ENCODE measurements at places on chromosomes 2 and 18. TPM values are rescaled to one million over a fixed set of nuclear protein-coding genes. Genes with fewer than 3 reads are reported as not detected.

DNA sequence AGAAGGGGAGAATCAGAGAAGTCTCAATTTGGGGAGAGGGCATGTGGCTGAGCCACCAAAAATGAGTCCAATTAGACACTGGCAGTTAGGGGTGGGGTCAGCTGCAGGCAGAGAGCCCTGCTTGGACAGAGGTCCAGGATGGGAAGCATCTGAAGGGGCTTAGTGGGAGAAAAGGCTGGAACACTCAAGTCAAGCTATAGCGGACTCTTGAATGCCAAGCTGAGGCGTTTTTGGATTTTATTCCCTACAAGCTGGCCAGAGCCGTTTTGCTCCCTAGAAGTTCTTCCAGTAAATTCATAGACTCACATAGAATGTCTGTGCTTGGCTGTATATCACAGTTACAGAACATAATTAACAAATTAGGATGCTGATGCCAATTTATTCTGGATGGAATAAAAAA is 172.8 kb downstream of the ACOXL start:
- DNase-seq, result no peak

GRCh38 chr2:12325806-12326205 is 390.9 kb upstream of the TRIB2 start:
- peak; percentile 35 for DNase-seq

DNA sequence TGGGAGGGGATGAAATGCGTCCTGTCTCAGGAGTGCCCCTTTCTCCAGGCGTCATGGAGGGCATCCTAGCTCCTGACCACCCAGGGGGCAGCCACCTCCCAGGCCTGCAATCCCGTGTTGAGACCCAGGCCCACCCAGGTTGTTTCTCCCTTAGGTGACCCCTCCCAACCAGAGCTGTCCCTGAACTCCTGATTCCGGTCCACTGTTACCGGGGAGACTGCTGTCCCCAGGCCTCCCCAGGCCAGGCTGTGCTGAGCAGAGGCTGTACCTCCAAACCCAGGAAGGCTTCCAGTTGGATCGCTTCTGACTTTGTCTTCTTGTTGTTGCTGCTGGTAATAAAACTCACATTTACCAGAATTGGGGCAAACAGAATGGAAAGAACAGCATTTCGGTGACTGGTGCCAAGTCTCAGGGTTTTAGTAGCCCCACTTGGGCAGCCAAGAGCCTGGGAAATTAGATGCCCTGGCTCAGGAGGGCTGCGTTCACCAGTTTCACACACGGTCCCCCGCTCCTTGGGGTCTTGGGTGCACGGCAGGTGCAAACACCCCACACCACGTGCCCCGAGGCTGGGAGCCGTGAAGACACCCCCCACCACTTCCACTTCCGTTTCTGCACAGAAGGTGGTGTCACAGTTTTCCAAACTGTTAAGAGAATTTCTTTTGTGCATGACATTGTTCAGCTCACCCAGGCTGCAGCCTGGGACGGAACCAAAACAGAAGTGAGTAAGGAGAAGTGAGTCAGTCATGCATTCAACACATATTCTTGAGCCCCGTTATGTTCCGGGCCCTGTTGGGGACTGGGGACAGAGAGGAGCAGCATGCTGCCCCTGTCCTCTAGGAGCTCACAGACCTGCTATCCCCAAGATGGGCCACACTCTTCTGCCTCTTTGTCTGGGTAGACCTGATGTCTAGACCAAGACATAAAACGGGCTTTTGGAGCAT is 29.4 kb downstream of the ITM2C start:
- no peak for DNase-seq

DNA sequence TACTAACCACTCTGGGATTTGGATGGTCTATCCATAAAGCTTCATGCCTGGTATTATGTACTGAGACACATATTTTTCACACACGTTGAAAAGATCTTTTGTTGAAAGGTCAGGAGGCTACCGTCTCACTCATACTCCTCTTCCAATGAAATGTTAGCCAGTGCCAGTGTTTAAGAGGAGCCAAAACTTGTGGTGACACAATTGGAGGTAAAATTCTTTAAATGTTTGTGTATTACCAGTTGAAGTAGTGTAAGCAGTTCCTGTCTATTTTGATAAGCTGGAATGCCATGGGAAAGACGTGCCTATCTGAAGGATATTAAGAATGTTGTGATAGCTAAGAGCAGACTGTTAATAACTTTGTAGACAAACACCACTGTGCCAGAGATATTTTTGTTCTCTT is 32.1 kb downstream of the MARCHF7 start:
- no peak for DNase-seq

DNA sequence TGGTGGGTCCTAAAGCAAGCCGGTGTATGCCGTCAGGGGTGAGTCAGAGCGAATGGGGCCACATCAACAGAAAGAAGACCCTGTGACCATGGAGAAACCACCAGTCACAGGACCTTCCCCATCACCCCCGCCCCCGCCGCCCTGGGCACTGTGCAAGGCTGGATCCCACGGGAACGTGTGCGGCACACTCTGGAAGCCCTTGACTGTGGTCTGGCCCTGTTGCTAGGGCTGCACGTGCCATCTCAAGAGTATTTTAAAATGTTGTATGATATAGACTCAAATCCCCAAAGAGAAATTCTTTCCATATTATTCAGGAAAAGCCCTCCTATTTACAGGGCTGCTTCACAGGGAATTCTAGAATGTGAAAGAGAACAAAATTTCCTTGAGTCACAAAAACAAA is 174.8 kb downstream of the BCL2 start:
- no peak for DNase-seq

DNA sequence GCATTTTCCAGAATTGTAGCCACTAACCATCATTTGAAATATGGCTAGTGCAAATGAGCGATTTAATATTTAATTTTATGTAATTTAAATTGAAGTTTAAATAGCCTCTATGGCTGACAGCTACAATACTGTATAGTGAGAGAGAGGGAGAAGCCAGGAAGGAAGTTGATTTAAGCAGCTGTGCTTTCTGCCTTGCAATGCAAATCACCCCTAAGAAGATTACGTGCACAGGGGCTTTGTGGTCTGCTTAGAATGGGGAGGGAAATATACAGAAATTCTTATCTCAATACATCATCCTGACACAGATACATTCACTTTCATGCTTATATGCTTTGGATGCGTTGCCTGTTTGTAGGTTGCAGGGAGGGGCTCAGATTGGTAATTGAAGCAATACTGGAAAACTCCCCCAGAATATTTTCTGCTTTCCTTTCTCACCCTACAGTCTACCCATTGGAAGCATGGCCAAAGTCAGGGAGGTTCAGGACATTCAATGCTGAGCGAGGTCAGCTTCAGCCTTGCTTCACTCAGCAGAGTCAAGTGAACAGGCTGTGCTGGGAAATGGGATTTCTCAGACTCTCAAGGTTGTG is 674.0 kb downstream of the CNTNAP5 start:
- no peak for DNase-seq

The SLC19A3 gene
- total RNA-seq, result 87.4 TPM

The MEIS1 gene
- 61.8 TPM for total RNA-seq

The ZNF24 gene
- total RNA-seq, result 53.1 TPM

The KIAA2012 gene
- not detected for total RNA-seq

The GALNT5 gene
- 11.7 TPM for total RNA-seq

The MCM6 gene
- 10.2 TPM for total RNA-seq

The KCNG3 gene
- 0.12 TPM for total RNA-seq
